ENCODE measurements at places on chromosomes 3 and 15.
A peak's percentile ranks its signal among the peaks of the same experiment; 100 is the strongest.

GRCh38 chr3:4523710-4524698, 30.9 kb downstream of the ITPR1 start:
- DNase-seq = no peak

DNA sequence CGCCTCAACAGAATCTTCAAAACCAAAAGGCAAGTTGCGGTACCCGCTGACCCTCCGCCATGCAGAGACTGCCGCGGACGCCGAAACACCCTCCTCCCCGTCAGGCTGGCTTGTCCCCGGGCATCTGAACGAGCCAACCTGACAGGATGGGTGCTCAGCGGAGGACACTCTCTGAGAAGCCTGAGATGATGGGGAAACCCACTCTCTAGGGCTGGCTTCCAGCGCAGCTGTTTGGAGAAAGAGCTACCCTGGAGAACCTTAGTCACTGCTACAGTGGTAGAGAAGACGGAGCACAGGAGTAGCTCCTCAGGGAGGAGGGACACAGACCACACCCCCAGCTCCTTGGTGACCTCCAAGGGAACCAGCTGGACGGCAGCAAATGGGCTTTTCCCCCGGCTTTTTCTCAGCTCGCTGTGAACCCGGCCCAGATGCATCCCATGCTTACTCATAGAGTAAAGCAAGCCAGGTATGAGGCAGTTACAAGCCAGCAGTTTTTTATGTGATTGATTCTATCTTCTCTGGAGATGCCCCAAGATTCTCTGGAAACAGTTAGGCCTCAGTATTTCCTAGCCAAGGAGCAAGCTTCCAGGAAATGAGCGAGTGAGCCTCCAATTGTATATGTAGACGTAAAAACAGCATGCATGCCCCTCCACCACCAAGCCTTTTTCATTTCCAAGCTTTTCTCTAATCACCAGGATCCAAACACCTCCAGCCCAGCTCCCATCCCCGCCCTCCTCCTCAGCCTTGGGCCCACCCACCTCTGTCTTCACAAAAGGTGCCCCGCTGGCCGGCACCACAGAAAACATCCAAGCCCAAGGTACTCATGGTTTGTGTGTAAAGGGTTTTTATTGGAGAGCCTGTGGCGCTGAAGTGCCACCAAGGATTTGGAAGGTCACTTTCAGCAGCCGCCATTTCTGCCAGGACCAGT, 38.7 kb downstream of the FAM174B start:
- DNase-seq = peak; percentile 61

- DNase-seq = no peak
These were observed 2.8 kb upstream of the CD47 start for GRCh38 chr3:108093616-108094015.

DNA sequence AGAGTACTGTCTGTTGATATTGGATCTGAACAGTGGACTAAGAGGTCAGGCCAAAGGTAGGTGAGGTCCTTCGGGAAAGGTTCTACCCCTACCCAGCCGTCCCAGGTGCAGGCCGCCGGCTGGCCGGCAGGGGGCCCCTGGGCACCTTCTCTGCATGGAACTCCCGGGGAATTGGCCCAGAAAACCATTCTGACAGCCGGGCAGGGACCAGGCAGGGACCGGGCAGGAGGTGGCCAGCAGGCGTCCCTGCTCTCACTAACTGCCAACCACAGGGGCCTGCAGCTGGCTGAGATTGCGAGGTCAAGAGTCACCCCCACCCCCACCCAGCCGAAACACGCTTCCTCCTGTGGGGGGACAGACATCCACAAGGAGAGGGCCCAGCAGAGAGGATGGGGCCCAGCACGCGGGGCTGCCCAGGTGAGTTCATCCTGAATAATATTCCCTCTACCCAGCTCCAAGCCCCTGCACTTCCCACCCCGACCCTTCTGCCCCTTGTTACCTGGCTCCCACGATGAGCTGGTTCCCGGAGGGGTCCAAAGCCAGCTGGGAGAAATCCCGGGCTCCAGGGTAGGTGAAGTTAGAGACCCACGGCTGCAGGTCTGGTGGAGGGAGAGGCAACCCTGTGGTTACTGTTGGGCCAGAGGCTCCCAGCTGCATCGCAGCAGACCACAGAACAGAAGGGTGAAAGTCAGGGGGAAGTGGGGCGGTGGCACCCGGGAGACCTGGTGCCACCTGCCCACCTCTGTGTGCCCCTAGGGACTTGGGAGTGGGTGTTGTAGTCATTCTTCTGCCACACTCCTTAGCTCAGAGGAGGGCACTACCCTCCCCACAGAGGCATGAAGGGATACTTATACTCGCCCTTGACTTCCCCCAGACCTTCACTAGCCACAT, 84.4 kb downstream of the SEMA5B start:
- peak; percentile 79 for DNase-seq

- peak; percentile 75 for DNase-seq
These were observed at the start of gene RHOV for GRCh38 chr15:40873694-40874561. TSS of gene RHOV (minus strand) at chr15:40874234. CDS start at chr15:40874139, 95 bp downstream.

DNA sequence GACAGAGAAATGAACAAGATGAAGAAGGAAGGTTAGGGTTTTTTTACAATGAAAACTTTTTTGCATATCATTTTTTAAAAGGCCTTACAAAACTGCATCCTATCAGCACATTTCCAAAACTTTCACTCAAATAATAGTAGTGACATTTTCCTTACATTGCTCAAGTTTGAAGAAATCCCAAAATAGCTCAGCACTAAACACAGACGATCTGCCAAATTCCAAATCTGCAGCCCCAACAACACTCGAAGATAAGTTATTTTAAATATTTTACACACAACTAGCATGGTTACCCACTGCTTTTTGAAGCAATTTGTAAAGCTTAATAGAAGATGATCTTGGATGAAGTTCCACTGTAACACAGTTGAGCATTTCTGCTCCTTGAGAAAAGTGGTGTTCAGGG, 535.6 kb upstream of the ALCAM start:
- no peak for DNase-seq

DNA sequence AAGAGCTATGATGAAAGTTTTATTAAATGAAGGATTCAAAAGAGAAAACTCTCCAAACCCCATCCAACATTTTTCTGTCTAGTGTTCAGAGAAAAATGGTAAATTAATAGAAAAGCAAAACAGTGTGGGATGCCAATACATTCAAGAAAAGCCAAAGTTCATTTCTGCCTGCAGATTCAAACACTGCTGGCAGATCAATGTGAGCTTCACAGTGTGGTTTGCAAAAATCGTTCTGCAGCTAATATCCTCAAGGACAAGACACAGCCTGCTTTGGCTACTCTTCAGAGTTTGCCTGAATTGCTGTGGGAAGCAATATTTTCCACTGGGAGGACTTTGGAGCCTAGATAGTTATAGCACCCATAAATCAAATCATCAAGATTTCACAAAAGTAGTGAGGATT, 619.9 kb upstream of the SUCLG2 start:
- no peak for DNase-seq

DNA sequence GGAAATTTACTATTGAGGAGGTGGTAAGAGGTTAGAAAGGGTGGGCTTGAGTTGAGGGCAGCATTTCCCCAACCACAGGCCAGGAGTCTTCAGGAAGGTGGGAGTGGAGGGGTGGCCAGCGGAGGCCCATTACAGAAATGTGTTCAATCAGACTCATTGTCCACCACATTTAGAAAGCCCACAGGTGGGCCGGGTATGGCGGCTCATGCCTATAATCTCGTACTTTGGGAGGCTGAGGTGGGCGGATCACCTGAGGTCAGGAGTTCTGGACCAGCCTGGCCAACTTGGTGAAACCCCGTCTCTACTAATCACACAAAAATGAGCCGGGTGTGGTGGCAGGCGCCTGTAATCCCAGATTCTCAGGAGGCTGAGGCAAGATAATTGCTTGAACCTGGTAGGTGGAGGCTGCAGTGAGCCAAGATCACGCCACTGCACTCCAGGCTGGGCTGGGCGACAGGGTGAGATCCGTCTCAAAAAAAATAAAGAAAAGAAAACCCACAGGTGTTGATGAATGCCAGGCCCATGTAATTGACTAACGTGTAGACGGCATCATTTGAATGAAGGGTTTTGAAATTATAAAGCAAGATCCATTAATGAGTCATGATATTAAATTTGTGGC, 12.2 kb upstream of the SYNM start:
- no peak for DNase-seq

- no peak for DNase-seq
These were observed 119.5 kb downstream of the CCNL1 start for GRCh38 chr3:157040456-157040855.

DNA sequence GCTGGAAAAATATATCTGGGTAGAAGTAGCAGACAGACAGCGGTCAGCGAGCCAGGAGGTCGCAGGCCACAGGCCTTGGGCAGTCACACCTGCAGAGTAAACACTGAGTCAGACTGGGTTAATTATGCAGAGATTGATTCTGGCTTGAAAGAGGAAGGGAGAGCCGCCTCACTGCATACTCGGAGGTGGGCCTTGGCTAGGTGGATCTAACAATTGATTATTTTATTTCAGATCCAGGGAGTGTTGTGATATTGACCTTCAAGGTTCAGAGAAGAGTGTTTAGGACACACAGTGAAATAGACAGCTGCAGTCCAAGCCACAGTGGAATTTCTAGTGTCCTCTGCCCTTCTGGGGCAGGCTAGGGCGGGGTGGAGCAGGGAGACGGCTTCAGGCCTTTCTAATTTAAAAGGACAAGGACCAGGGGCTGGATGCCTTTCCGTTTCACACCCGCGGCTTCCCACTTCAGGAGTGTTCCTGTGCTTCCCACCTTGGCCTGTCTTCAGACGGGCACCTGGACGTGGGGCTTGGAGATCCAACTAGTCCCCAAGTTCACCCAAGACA, 237.3 kb downstream of the XXYLT1 start:
- no peak for DNase-seq

GRCh38 chr3:149839896-149840295, 26.9 kb downstream of the RNF13 start:
- no peak for DNase-seq

GRCh38 chr3:4053975-4054374, 249.2 kb upstream of the SETMAR start:
- DNase-seq = no peak

- no peak for DNase-seq
These were observed 323.4 kb downstream of the CHST2 start for GRCh38 chr3:143442814-143443447.

GRCh38 chr3:32106929-32107362, 526 bp downstream of the GPD1L start:
- DNase-seq = no peak

GRCh38 chr3:188747489-188747888, 424.3 kb upstream of the TPRG1 start:
- no peak for DNase-seq

DNA sequence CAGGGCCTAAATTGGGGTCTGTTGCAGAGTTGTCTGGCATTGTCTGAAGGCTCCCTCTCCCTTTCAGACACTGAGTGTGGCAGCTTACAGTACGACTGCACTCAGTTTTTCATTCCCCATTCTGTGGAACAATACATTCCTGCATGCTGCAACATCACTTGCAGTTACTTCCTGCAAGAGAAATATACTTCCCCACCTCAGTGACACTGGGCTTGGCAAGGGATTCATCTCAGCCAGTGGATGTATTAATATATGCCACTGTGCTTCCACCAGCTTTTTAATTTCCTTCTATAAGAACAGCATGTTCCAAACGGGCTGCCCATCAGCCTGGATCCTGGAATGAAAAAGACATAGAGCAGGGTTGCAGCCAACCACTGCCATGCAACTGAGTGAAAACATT, 23.1 kb downstream of the B3GALNT1 start:
- DNase-seq = no peak
